Mononuclear cell (primary cell): ENCODE measurements at places on chromosomes 6 and 20. TPM values are rescaled to one million over a fixed set of nuclear protein-coding genes. Genes with fewer than 3 reads are reported as not detected.

The GPX5 gene
- not detected for total RNA-seq

The CD93 gene
- total RNA-seq = 85.5 TPM

The TULP4 gene
- total RNA-seq = 105 TPM

The EYA2 gene
- 0.10 TPM for total RNA-seq

The PAQR8 gene
- total RNA-seq = 2.0 TPM

The MYLK4 gene
- total RNA-seq = 0.42 TPM

The GSTA3 gene
- not detected for total RNA-seq

The POPDC3 gene
- not detected for total RNA-seq

The RBM24 gene
- 0.21 TPM for total RNA-seq

The NHSL1 gene
- 0.63 TPM for total RNA-seq

The C20orf204 gene
- total RNA-seq = 2.9 TPM

The ZNF391 gene
- total RNA-seq = 0.84 TPM

The SPATA25 gene
- 0.52 TPM for total RNA-seq

The BTN1A1 gene
- total RNA-seq = not detected

The ARG1 gene
- not detected for total RNA-seq

The TRAPPC3L gene
- 2.1 TPM for total RNA-seq

The PRSS16 gene
- total RNA-seq = 0.42 TPM

The RPN2 gene
- 124 TPM for total RNA-seq

The WFDC10B gene
- total RNA-seq = not detected

The PNLDC1 gene
- total RNA-seq = 0.10 TPM

The LAMA2 gene
- 0.63 TPM for total RNA-seq

The RIMS1 gene
- total RNA-seq = under 0.01 TPM

The GHRH gene
- not detected for total RNA-seq

The STX11 gene
- 118 TPM for total RNA-seq

The LINC00237 gene
- total RNA-seq = not detected

The BMP7 gene
- not detected for total RNA-seq

The SNAP91 gene
- not detected for total RNA-seq

The TNXB gene
- 2.8 TPM for total RNA-seq

The TCP11 gene
- not detected for total RNA-seq

The GCNT2 gene
- total RNA-seq = 6.8 TPM

The MYH7B gene
- total RNA-seq = under 0.01 TPM

The CGA gene
- not detected for total RNA-seq

The RNF144B gene
- 26.1 TPM for total RNA-seq

The VTA1 gene
- total RNA-seq = 19.5 TPM

The RBPJL gene
- total RNA-seq = not detected

The OPRL1 gene
- 1.3 TPM for total RNA-seq

The TRIM10 gene
- 0.21 TPM for total RNA-seq

The BTNL2 gene
- not detected for total RNA-seq

The TBC1D22B gene
- total RNA-seq = 5.9 TPM

The PRDM13 gene
- total RNA-seq = under 0.01 TPM

The FERMT1 gene
- total RNA-seq = under 0.01 TPM

The AIG1 gene
- 9.8 TPM for total RNA-seq

The MAFB gene
- total RNA-seq = 122 TPM

The IPCEF1 gene
- 73.5 TPM for total RNA-seq

The FGD2 gene
- 41.7 TPM for total RNA-seq

The WDR27 gene
- total RNA-seq = 8.3 TPM

The GTSF1L gene
- total RNA-seq = not detected

The C4B gene
- 1.0 TPM for total RNA-seq

The TAF4 gene
- total RNA-seq = 7.7 TPM

The SIRPA gene
- 23.6 TPM for total RNA-seq
